ENCODE measurements at places on chromosomes 16 and 17.

DNA sequence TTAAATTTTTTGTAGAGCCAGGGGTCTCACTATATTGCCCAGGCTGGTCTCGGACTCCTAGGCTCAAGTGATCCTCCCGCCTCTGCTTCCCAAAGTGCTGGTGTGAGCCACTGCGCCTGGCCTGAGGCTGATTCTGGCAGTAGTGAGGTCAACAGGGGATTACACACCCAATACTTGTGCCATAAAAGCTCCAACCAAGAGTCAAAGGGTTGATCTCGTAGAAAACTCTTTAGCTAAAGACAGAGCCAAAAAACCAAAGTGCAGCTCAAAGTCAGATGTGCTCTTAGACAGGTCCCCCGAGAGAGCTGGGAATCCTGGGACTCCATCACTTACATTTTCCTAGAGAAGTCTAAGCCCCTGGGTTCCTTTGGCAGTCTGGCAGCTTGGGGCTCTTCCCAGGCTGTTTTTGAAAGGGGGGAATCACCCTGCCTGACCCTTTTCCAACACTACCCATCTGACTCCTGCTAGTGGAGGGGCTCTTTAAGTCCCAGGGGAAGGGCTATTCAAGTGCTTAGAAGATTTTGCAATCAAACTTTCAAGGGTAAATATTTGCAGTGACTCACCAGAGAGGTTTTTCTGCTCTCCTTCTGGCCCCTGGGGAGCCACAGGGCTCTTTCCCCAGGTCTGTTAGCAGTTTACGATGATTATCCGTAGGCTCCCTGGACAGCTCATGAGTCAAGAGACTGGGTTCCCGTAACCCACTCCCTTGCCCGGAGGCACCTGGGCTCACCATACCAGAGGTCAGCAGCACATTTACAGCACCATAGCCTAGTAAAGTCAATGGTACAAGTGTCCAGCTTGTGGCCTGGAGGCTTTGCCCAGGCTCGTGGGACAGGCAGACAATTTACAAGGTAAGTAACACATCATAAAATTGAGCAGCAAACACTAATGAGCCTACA, 408.7 kb downstream of the SLC39A11 start:
- no peak for DNase-seq

DNA sequence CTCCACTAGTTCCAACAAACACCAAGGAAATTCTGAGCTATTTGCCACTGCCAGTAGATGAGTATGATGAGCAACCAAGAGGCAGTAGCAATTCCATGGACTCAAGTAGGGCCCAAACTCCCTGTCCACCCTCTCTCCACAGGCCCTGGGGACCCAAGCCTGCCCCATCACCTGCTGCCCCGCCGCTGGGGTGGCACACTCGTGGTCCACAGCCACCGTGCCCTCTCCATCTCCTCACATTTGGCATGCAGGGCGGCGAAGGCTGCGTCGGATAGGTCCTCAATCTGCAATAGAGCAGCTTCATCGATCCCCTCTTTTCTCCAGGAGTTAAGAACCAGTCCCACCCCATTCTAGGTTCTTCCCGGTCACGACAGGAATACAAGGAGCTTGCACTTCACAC, 33.9 kb downstream of the STH start:
- no peak for DNase-seq

DNA sequence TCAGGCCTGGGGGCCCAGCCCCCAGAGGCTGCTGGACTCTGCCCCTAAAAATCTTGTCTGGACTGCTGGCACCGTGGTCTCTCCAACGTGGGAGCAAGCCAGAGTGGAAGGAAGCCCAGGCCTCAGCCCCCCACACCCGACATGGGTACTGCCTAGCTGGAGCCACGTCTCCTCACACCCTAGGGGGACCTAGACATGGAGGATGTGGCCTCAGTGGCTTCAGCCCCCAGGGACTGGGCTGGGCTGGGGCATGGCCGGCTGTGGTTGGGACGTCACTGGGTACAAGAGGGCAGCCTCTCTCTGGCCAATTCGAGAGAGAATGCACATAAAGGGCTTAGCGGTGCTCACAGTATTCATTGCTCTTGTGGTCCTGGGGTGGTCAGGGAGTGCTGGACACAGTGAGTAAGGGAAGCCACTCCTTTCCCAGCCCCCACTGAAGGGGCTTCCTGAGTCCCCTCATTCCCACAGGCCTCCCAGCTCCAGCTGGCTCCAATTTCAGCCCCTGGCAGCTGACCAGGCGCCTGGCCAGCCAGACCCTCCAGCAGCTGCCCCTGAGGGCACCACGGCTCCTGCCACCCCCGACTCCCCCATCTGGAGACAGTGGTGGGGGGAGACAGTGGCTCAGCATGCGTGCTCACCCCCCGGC, 1.1 kb downstream of the CDH15 start:
- no peak for DNase-seq

DNA sequence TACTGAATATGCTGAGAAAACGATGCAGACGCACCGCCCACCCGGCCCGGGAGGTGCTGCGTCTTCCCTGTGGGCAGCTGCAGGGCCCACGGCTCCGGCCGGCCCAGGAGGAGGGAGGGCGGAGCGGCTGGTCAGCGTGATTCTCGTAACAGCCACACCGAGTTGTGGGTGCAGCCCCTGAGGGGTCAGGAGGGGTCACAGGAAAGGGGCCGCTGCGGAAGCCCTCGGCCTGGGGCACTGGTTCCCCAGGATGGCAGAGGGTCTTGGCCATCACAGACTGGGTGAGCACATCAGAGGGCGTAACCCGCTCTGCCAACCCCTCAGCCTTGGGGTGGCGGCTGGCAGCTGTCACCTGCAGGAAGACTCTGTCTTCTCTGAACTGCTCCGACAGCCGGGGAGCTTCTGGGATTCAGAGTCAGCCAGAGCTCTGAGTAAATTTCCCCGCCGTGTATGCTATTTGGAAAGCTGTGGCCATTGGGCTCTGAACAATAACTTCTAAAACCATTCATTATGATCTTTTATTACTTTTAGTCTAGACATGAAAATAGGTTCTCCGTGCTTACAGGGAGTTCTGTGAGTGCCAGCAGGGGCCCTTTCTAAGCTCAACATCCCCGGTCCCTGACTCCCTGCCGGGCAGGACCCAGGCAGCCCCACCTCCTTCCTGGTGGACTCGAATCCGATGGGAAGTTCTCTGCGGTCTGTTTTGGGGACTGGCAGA, 87.4 kb upstream of the CHMP6 start:
- no peak for DNase-seq

GRCh38 chr17:63426917-63427308, 19.2 kb downstream of the CYB561 start:
- no peak for DNase-seq

DNA sequence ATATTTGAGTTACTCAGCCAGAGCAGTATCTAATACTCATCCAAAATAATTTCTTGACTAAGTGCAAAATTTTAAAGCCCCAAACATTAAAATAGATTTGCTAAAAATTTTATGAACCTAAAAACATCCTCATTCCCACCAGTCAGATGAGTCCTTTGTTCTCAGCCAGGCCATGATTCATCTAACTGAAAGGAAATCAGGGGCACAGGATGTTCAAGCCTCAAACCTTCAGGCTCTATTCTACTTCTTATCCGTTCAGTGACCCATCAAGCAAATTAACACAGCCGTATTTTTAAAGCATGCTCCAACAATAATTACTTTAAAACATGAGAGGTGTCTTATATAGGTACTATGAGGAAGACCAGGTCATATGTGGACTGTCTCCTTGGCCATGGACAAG, 176.5 kb upstream of the MON1B start:
- DNase-seq = no peak

DNA sequence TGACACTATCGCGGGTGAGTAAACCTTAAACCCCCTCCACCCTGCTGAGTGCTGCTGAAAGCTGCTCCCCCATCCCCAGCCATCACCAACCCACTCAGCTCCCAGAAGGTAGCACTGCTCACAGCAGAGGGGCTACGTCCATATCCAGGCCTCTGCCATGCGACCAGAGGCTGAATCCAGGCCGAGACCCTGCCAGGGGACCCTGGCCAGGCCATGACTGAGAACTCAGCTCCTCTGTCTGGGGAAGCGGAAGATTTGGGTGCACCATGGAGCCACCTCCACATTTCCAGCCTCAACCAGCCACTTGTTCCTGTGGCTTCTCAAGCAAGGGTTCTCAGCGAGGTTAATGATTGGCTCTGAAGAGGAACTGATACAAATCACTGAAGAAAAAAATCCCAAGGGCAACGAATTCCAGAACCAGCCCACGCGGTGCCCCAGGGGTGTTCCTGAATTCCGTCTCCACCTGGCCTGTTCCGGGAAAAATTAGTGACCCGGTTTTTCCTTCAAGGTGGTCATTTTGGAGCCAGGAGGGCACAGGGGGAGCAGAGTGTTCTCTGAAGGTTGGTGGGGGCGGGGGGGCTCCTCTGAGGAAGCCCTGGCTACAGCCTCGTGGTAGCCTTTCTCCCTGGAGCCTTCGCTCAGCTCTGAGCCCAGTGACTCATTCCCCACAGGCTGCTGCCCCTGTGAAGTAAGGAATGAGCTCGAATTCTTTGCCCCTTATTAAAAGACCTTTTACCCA, 9.3 kb upstream of the SLC16A5 start:
- no peak for DNase-seq

DNA sequence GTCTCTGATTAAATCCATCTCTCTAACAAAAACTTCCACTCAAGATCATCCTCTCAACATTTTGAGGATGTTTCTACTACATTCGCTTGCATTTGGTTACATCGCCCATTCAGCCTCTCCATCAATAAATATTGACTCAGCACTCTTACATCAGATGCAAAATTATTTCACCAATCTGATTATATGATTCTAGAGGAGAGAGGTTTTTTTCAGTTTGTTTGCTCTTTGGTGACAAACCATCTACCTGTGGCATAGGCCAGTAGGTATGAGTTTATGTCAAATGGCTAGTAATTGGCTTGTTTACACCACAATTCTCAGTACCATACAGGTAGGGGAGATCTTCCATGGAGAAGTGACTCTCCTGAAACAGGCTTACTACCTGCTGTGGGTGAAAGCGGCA, 52.3 kb downstream of the TOX3 start:
- no peak for DNase-seq

- DNase-seq = peak; percentile 73
These were observed 24.8 kb upstream of the MAP3K14 start for GRCh38 chr17:45341533-45342158.

- no peak for DNase-seq
These were observed 44.0 kb downstream of the MARVELD3 start for GRCh38 chr16:71669926-71670536.

DNA sequence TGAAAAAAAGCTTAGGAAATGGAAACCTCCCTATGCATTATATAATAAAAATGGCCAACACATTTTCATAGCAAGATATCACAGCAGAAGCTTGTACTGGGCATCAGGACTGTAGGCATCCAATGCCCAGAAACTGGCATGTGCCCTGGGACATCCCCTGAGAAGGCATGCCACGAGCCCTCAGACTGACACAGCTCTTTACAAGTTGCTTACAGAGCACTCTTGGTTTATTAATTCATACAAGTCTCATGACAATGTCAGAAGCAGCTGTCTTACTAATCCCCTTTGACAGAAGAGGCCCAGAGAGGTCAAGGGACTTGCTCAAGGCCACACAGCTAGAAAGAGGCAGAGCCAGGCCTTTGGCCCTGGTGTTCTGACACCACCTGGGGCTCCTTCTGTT, 5.6 kb upstream of the CCL2 start:
- no peak for DNase-seq

DNA sequence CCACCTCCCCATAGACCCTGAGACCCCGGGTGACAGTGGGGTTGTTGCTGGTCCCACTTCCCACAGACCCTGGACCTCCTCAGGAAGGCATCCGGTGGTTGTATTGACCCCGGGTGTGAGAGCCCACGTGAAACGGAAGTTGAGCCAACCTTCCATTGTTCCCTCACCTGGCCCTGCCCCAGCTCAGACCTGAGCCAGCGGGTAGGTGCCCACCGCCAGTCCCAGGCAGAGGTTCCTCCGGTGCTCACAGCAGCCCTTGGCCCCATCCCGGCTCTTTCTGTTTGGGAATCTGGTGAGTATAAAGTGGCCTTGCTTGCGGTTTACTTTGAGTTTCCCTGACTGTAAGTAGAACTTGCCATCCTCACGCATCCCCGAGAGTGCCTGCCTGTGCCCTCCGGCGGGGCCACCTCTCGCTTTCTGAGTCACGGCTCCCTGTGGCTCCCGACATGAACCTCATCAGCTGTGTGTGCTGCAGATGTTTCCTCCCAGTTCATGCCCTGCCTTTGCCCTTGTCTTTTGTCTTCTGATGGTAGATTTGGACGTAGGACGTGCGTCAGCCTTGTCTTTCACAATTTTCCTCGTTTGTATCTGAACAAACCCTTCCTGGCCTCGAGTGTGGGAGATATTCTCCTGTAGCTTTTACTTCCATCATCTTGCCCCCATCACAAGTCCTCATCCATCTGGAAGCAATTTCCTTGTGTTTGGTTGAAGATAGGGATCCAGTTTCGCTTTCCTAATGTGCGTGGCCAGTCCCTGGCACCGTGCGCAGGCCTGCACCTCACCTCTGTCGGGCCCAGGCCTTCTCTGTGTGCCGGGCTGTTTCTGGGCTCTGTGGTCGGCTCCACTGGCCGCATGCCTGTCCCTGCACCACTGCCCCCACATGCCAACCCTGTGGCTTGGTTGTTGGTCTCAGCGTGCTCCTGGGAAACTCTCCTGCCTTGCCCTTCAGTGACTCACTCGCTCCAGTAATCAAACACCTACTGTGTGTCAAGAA, 76.0 kb downstream of the METRNL start:
- DNase-seq = peak; percentile 53

GRCh38 chr17:31806921-31807320, 52.1 kb downstream of the COPRS start:
- DNase-seq = no peak

DNA sequence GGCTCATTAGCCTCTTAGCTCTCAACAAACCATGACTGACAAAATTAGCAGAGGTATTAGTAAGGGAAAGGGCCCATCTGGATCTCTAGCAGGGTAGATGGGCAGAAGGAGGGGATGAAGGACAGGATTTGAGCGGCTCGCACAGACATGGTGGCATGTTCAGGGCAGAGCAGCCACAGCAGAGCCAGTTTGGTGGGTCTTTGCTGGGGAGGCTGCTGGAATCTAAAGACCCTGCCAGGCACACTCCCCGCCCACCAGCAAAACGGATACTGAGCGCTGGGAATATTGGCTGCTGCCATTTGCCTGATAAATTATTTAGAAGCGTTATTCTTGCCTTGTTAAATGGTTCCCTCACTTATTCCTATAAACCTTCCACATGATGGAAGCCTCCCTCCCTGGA, 20.7 kb upstream of the NAT9 start:
- DNase-seq = no peak

- no peak for DNase-seq
These were observed 131.9 kb upstream of the SHISA6 start for GRCh38 chr17:11109106-11109505.

GRCh38 chr16:4208341-4208751, 33.5 kb downstream of the SRL start:
- peak; percentile 72 for DNase-seq

GRCh38 chr17:74115586-74115985, 87.9 kb upstream of the RPL38 start:
- DNase-seq = no peak

Data from heart left ventricle (tissue), 16 donors.